NCI-H1092 (cell line): ENCODE measurements at places on chromosomes 3 and 15.

- DNase-seq, result no peak
Measured at GRCh38 chr3:116811754-116812153, 102.2 kb downstream of the TUSC7 start.

DNA sequence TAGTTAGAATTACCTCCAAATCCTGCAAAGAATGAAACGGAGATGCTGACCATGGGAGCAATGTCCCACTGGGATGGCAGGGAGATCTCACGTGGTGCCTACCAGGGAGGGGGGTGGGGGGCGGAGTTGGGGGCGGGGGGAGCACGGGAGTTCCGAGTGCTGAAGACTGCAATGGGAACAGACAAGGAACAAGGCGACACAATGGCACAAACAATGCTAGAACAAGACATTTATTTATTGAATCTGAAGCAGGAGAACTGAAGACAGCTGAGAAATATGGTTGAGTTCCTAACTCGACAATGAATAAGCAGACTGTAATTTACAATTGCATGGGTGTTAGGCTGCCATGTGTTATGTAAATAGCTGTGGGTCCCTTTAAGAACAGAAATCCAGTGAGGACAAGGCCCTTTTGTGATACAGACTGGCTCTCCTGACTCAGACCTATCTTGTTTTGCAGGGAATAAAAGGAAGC lies 91.2 kb downstream of the AQP9 start:
- no peak for DNase-seq

GRCh38 chr3:122215592-122216298 lies 32.3 kb downstream of the CASR start:
- no peak for DNase-seq

DNA sequence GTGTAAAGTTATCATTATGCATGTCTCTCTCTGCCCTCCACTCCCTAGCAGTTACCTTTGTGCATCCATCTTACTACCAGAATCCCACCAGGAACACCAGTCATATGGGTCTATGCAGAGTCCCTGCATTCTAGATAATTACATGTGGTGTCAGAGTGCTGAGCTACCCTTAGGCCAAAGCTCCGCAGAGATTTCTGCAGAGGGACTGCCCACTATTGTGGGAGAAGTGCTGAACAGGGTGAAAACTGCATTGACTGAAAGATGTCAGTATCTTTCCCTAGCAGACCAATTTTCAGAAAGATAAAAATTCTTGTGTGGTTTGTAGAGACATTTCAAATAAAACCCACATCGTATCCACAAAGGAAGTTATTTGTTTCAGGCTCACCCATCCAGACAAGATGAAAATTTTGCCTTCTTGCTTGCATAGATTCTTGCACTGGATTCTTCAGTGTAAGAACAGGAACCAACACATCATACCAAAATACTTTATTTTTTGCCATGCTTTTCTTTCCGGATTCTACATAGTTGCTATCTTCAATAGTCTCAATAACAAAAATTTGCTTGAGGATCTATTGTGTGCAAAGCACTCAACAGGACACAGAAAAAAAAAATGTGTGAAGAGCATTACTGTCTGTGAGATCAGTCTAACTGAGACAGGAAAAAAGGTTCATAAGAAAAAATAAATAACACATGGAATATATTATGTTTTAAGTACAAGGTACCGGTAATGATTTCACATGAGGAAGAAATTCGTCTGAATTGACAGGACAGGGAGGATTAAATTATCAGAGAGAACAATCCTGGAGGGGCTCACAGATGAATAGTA lies 32.0 kb upstream of the CCDC80 start:
- DNase-seq, result no peak

DNA sequence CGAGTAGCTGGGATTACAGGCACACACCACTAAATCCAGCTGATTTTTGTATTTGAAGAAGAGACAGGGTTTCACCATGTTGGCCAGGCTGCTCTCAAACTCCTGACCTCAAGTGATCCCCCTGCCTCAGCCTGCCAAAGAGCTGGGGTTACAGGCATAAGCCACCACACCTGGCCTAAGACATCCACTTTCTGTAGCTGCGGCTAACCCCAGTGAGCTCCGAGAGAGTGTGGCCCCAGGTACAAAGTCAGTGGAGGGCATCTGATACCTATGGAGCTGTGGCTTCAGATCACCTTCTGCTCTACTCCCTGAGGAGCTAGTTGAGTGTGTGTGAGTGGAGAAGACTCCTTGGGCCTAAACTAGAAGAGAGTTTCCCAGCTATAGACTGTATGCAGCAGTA lies 189.3 kb upstream of the TSC22D2 start:
- no peak for DNase-seq

- no peak for DNase-seq
Measured at GRCh38 chr3:47877290-47877689, 74.4 kb downstream of the DHX30 start.

- no peak for DNase-seq
Measured at GRCh38 chr3:72679540-72680198, 168.6 kb downstream of the SHQ1 start.

DNA sequence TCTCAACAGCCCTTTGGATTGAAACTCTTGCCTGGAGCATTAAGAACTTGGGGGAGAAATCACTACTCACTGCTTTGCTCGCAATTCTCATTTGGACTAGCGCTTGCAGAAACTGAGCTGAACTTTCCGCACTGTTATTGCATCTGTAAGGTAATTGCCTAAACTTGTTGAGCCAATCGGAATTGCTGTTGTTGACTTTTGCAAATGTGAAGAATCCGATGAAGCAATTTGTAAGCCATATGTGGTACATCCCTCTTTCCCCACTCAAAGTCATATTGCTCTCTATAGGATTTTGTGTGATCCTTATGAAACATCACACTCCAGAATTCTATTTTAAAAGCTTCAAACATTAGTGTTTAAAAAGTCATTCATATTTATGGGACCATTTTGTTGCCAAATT lies 191.7 kb upstream of the GBE1 start:
- DNase-seq, result no peak

- no peak for DNase-seq
Measured at GRCh38 chr15:42070279-42070975, 23.9 kb downstream of the PLA2G4D start.

GRCh38 chr15:76987896-76988860 lies 6.7 kb upstream of the PSTPIP1 start:
- DNase-seq, result no peak

- DNase-seq, result peak; percentile 83
Measured at GRCh38 chr3:185332026-185332735, 30.8 kb upstream of the MAP3K13 start.

GRCh38 chr15:49044766-49045606 lies 1.3 kb downstream of the SECISBP2L start:
- no peak for DNase-seq

DNA sequence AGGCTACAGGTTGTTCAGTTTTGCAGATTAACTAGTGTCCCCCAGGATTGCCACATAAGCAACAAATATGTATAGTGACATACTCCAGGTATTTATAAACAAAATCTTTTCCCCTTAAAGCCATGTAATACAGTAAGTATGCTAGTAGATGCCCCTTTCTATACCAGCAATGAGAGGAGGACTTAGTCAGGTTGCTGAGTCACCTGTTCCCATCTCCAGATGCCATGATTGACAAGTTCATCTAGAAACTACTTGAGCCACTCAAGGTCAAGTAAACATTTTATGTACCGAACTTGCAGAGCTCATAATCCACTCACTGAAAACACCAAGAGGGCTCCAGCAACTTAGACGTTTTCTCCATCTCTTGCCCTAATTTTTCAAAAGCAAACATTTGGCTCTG lies 18.2 kb downstream of the SLC9A9 start:
- DNase-seq, result no peak

DNA sequence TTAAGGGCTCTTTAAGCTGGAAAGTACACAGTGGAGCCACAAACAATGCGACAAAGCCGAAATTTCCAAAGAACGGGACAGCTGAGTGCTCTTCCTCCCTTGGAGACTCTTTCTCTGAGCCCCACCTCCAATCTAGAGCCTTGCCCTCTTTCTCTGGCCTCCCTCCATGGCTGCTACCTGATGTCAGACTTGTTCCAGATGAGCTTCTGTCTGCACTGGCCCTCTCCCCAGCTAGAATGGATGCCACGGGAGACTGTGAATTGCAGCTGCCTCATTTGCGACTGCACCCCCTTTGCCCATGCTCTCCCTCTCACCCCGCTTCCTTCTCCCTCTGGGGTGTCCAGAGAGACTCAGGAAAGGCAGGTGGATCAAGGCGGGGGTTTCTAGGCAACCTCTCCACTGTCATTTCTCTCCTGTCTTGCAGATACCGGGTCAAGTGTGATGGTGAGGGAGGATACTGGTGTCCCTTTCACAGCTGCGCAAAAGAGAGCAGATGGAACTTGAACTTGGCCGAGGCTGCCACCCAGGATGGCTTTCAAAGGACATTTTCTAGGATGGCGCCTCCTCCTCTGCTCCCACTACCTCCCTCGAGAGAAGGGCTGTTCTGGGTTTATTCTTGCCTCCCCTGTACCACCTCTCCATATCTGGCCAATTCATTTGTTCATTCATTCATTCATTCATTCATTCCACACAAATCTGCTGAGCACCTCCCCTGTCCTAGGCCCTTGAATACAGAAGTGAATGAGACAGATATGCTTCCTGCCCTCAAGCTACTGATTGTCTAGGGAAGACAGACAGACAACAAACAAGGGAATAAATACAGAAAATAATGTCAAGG lies 12.8 kb downstream of the ATP2B2 start:
- peak; percentile 26 for DNase-seq

DNA sequence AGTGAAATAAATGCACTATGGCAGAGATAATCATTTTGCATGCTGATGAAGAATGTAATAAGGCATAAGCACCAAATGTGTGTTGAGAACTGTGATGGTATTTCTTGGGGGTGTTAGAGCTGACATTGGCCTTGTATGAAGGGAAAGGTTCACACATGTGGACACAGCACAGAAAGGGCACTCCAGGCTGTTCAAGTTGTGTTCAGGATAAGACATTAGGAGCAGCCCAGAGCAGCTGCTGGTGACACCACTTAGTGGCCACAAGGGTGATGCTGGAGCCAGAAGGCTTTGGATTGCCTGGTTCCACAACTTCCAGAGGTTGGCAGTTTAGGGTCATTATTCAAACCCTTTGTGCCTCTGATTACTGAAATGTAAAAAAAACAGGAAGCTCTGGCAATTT lies 155.4 kb downstream of the GOLGA6L6 start:
- DNase-seq, result no peak

GRCh38 chr3:7433073-7433472 lies 572.2 kb downstream of the GRM7 start:
- DNase-seq, result no peak

GRCh38 chr3:136919799-136920580 lies 37.8 kb upstream of the IL20RB start:
- DNase-seq, result no peak

DNA sequence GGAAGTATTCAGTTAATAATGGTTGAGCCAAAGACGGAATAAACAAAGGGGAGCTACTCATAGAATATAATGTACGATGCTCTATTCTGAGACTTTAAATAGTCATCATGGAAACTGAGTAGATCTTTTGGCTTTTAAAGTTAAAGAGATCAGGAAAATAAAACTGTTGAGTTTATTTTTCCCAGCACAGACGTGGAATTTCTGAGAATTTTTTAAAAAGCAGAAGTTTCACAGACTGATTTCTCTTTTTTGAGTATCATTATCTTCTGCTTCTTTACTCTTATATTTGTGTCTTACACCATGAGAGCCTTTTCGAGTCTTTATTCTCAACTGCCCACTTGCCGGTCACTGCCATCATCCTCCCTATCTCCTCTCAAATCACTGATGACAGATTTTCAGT lies 13.2 kb downstream of the P2RY14 start:
- DNase-seq, result no peak

DNA sequence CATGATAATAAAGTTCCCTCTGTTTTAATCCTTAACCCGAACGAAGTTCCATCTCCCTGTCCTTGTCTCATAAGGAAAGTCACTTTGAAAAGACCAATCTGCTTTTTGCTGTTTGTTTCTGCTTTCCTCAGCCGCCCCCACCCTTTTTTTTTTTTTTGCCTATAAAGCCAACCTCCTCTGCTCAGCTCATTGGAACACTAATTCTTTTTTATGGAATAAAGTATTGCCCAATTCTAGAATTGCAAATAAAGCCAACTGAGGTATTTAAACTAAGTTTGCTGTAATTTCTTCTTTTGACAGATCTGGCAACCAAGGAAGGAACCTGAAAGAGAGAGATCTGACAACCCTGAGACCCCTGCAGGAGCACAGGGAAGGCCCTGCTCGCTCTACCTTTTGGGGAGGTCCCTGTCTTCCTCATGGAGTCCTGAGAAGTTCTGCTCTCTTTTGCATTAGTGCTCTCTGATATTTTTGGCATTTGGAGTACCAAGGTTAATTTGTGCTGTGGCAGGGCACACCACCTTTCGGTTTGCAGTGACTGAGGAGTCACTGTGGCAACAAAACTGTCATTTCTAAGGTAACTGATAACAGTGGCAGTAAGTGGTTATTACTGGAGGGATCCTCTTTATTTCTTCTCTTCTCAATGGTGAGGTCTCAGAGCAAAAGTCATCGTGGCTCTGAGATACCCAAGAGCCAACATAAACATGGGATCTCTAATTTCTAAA lies 35.2 kb upstream of the TRPM1 start:
- no peak for DNase-seq

DNA sequence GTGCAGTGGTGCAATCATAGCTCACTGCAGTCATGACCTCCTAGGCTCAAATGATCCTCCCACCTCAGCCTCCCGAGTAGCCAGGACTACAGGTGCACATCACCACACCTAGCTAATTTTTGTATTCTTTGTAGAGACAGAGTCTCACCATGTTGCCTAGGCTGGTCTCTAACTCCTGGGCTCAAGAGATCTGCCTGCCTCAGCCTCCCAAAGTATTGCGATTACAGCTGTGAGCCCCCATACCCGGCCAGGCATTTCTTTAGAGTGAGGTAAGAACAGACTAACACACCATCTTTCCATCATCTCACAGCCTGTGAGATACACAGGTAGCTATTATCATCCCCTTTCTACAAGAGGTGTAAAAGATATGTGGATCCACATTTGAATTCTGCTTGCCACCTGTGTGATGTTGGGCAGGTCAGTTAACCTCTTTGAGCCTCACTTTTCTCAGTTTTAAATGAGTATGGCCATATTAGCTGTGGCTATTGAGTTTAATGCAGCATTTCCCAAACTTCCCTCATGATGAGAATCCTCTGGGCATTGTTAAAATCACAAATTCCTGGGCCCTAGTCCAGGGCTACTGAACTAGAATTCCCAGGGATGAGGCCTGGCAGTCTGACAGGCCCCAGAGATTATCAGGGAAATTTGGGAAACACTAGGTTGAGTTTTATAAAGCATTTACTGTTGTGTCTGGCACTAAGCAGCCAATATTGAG lies 46.0 kb downstream of the ANP32A start:
- no peak for DNase-seq

GRCh38 chr3:158731938-158732855 lies at the start of gene RARRES1:
Gene RARRES1 (minus strand): TSS chr3:158732457. CDS start chr3:158732415, 42 bp downstream.
- peak; percentile 10 for DNase-seq

- no peak for DNase-seq
Measured at GRCh38 chr3:111045564-111045963, 26.1 kb upstream of the NECTIN3 start.

DNA sequence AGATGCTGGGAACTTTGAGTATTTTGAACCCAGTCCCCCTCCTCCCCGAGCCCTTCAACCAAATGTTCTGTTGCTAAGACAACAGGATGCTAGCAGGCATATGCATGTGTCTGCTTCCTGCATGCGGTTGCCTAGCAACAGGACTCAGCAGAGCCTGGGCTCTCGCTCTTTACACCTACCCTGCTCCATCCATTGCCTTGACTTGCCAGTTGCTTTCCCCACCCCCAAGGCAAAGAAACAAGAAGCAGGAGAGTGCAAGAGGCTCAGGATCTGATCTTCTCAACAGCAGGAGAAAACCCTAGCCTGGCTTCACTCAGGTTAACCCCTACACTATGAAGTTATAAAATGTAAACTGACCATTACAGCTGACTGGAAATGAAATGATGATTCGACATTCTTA lies 393.0 kb downstream of the IGSF11 start:
- DNase-seq, result peak; percentile 58
